ENCODE measurements at places on chromosomes 4 and X. TPM values are rescaled to one million over a fixed set of nuclear protein-coding genes. Genes with fewer than 3 reads are reported as not detected.

The OTUD5 gene
- 36.9 TPM for total RNA-seq

The ADGRL3 gene
- total RNA-seq, result 54.3 TPM

The UGT2A3 gene
- not detected for total RNA-seq

The KIF4A gene
- 0.10 TPM for total RNA-seq

The KLKB1 gene
- 0.57 TPM for total RNA-seq

The XK gene
- 1.7 TPM for total RNA-seq

The XPNPEP2 gene
- total RNA-seq, result 11.3 TPM

The RHOXF2B gene
- total RNA-seq, result not detected

The SH2D1A gene
- total RNA-seq, result 0.79 TPM

The GRIPAP1 gene
- total RNA-seq, result 31.6 TPM

The JADE3 gene
- 6.6 TPM for total RNA-seq

The C1QTNF7 gene
- 6.8 TPM for total RNA-seq

The TLR3 gene
- total RNA-seq, result 13.8 TPM

The RBM41 gene
- 11.5 TPM for total RNA-seq

The PRAF2 gene
- 42.6 TPM for total RNA-seq

DNA sequence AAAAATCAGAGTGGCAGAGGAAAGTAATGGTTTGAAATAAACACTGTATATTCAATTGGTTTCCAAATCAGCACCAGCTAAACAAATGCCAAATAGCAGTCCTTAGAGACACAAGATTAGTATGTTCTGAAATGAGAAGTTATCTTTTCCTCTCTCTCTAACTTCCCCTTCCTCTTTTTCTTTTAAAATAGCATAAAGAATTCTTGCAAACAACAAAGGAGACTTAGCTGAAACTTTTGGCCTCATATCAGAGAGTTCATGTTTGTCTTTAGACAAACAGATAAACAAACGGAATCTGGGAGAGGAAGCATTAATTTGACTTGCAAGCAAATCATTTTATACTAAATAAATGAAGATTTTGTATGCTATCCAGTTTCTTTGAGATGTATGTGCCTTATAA lies 399.0 kb downstream of the GBA3 start:
- DNase-seq, result no peak

GRCh38 chrX:133258481-133258880 lies 40.3 kb upstream of the TFDP3 start:
- no peak for DNase-seq

DNA sequence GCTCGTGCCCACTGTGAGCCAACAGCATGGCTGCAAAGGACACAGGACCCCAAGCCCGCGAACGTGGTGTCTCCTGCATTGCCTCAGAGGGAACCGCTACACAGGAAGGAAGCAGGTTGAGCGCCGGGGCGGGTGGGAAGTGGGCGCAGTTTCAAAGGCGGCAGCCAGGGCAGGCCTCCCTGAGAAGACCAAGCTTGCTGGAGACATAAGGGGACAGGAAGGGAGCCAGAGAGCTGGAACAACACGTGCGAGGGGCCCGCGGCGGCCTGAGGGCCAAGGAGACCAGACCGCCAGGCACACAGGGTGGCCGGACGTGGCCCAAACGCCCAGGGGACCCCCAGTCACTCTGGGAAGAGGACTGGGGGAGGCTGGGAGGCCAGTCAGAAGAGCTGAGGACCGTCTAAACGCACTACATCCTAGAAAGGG lies 32.0 kb downstream of the CTBP1 start:
- no peak for DNase-seq

GRCh38 chr4:38411981-38412536 lies 251.9 kb upstream of the KLF3 start:
- DNase-seq, result no peak

- peak; percentile 77 for DNase-seq
These were observed 18.1 kb upstream of the CXCL2 start for GRCh38 chr4:74117024-74117534.

DNA sequence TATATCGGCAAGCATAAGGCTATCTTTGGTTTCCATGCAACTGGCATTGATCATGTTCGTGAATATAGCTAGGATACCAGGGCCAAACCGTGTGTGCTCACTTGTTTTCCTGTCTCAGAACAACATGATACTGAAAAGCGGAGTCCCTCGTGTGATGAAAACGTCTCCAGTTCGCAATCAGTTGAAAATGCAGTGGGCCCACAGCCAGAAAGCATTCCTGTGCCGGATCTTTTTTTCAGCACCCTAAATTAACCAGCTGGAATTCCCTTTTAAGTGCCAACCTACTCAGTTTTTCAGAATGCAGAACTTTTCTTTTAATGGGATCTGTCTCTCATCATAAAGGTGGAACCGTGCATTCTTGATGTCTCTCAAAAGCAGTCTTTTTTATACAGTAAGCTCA lies 130.8 kb upstream of the FRG1 start:
- no peak for DNase-seq

GRCh38 chr4:41622787-41623186 lies 84.8 kb downstream of the LIMCH1 start:
- no peak for DNase-seq

DNA sequence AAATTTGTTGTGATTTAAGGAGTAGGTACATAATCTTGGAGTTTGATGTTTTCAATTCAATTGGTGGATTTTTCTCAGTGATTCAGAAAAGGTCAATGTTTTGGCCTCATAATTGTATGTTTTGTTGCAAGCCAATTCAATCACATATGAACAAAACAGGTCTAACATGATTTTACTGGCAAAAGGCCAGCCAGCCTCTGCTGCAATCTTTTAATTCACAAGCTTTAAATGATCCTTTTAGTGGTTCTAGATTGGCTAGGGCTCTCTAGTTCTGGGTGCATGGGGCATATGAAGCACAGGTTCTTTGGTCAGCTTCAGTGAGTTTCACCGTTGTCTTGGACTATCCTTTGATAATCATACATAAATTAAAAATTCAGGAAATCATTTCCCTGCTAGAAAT lies 19.2 kb upstream of the SLC6A14 start:
- DNase-seq, result no peak

- no peak for DNase-seq
These were observed 1145.6 kb upstream of the DIAPH2 start for GRCh38 chrX:95539041-95539440.

GRCh38 chr4:173174594-173175012 lies 6.0 kb downstream of the GALNT7 start:
- no peak for DNase-seq

GRCh38 chr4:1249731-1250526 lies 999 bp upstream of the CTBP1 start:
- DNase-seq, result peak; percentile 82

GRCh38 chr4:176792326-176793059 lies at the start of gene VEGFC:
TSS of gene VEGFC (minus strand) at chr4:176792922. CDS start at chr4:176792311, 611 bp downstream.
- DNase-seq, result peak; percentile 79

GRCh38 chrX:124497386-124497785 lies 151.0 kb downstream of the SH2D1A start:
- DNase-seq, result no peak

DNA sequence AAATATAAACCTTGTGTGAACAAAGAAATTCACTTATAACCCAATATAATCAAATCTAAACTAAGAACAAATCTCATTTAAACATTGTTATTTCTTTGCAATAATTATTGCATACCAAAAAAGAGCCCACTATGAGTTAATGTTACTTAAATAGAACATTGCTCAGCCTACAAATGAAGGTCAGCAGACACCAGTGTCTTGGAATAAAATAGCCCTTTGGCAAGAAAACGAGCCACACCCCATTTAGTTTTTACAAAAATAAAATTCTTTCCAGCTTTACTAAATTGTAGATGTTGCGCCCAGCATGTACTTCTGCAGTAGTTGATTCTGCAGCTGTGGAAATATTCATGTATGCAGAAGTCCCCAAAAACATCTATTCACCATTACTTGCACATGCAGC lies 12.2 kb downstream of the PLS3 start:
- no peak for DNase-seq

DNA sequence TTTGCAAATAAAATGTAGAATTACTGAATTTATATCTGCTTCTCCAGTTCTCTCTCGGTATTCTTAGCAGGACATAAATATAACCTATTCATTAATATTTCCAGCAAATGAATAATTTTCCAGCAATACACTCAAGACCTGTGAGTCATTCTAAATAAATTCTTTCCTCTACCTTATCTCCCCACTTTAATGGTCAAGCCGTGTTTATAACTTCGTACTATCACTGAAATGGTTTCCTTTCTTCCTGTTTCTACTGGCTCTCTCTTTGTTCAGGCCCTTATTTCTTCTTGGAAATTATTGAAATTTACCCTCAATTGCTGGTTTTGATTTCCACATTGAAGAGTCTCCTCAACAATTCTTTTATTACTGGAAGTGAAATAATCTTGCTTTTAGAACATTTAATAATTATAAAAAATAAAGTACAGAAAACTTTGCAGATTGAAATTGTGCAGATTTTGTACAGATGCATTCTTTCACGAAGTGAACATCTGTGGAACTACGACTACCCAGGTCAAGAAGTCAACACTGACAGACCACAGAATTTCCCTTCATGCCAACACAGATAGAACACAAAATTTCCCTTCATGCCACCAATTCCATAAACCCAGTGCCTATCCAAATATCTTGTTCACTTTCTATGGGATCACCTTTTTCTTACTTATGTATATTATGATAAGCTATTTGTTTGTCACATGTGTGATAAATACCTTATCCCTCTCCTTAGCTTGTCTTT lies 205.7 kb downstream of the FAT4 start:
- no peak for DNase-seq

DNA sequence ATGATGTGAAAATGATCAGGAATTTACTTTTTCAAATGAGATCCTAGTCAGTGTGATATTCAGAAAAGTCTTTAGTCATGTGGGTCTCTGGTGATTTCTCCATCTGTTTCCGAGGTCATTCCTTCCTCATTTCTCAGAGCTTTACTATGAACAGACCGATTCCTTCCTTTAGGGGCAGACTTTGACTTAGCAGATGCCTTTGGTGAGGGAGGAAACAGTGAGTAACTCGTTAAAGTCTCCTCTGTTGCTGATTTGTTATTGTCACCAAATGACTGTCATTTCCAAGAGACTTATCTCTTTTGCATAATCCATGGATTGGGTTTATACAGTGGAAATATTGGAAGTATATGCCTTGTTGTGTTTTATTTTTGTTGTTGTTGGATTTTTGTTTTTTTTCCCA lies 76.2 kb upstream of the CD99 start:
- DNase-seq, result no peak

- no peak for DNase-seq
These were observed 436.2 kb downstream of the TLL1 start for GRCh38 chr4:166309286-166309685.

GRCh38 chrX:70454441-70455365 lies 10.1 kb downstream of the DLG3 start:
- DNase-seq, result no peak

- no peak for DNase-seq
These were observed 103.4 kb downstream of the QRFPR start for GRCh38 chr4:121277194-121278105.

GRCh38 chr4:184961660-184962059 lies 56.6 kb upstream of the HELT start:
- peak; percentile 71 for DNase-seq

GRCh38 chr4:163303069-163303468 lies 29.3 kb downstream of the NPY1R start:
- DNase-seq, result no peak

GRCh38 chr4:36041340-36041739 lies 203.0 kb downstream of the ARAP2 start:
- DNase-seq, result no peak

DNA sequence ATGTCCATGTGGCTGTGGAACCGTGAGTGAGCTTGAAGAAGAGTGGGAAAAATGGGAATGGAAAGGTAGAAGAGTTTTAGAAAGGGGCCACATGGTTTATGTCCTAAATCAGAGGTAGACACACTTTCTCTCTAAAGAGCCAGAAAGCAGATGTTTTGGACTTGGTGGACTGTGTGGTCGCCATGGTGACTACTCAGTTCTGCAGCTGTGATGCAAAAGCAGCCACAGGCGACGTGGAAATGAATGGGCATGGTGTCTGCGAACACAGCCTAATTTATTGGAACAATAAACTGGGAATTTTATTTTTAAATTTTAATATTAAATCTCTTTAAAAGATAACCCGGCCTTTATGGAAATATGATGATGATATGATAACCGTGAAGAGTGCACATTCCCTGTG lies 386.0 kb upstream of the FAT1 start:
- no peak for DNase-seq

DNA sequence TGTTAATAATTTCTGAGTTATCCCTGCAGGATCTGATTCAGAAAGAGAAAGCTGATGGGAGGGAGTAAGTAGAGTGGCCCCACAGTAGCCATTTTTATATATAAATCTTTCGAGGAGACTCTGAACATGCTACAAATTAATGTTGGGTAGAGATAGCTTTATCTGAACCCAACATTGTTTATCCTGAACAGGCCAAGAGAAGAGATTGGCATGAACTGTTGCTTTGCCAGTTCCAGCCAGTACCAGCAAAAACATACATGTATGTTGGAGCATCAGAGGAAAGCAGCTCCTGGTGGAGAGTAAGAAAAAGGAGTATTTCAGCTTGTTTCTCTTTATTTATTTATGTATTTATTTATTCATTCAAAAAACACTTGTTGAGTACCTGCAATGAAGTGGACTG lies 1.6 kb downstream of the MAOA start:
- DNase-seq, result no peak

DNA sequence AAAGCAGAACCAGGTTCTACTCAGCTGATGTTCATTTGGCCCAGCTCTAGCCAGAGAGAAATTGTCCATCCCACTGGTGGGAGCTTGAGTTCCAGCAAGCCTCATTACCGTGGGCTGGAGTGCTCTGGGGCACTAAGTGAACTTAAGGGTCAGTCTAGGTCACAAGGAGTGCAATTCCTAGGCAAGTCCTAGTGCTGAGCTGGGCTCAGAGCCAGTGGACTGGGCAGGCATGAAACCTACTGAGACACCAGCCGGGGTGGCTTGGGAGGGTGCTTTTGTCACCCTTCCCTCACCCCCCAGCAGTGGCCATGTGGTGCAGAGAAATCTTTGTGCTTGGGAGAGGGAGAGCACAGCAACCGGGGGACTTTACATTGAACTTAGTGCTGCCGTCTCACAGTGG lies 39.4 kb downstream of the GSX2 start:
- DNase-seq, result no peak

DNA sequence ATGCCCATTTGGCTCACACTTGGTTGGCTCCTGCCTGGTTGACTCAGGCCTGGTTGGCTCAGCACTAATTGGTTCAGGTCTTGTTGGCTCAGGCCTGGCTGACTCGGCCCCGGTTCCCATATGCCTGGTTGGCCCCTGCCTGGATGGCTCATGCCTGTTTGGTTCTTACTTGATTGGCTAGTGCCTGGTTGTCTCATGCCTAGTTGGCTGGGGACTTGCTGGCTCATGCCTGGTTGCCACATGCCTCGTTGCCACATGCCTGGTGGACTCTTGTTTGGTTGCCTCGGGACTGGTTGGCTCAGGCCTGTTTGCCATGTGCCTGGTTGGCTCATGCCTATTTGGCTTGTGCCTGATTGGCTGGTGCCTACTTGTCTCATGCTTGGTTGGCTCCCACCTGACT lies 103.7 kb downstream of the APOOL start:
- peak; percentile 67 for DNase-seq

GRCh38 chr4:44493924-44494323 lies 45.3 kb upstream of the KCTD8 start:
- DNase-seq, result no peak

DNA sequence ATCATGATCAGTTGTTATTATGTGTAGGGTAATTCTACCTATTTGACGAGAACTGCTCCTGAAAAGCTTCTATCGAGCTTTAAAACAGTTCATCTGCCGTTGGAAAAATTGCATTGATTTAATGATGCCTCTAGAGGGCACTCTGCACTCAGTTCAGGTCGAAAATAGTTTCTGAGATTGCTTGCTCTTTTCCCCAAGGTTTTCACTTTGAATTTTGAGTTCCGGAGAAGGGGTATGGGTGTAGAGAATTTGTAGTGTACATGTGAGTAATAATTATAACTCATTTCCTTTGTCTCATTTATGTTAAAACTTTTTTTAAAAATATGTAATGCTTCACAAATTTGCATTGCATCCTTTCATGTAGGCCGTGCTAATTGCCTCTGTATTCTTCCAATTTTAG lies 28.4 kb upstream of the TNIP3 start:
- no peak for DNase-seq

Data from posterior vena cava (tissue), 2 donors.